ENCODE measurements at places on chromosomes 2 and 18.

- DNase-seq = no peak
Observed at GRCh38 chr18:35822413-35822812, 150.1 kb upstream of the RMP24 start.

- DNase-seq = no peak
Observed at GRCh38 chr18:57426187-57426586, 9.0 kb upstream of the ONECUT2 start.

DNA sequence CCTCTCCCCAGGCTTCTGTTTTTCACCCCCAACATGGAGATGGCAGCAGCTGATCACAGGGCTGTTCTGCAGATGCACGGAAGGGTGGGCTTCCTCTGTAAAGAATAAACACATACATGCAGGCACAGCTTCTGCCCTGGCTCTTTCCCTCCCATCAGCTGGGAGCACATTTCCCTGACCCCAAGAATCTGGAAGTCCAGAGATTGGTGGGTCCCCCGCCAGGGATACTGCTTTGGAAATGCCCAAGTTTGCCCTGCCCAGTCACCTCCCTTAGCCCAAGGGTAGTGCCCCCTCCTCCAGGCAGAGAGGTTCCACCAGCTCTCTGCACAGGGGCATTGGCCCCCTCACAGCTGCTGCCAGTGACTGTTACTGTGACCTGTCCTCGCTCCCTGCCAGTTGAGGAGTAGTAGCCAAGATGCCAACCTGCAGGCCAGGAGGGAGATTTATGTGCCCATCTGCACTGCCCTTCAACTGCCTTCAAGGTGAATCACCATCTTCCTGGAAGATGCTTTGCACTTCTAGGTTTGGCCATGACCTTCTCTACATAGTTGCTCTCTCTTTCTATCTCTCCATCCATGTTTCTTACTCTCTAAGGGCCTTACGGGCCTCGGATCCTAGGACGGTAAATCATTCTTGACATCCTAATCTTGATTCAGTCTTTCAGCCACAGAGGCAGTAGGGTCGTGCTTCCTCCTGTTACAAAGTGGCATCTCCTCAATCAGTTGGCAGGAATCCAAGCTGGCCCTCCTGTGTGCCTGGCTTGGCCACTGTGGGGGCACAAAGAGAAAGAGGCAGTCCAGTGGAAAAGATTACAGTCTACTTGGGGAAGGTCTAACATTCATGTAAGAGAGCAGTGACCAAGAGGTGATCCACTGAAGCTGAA lies 121.8 kb downstream of the CTIF start:
- no peak for DNase-seq

DNA sequence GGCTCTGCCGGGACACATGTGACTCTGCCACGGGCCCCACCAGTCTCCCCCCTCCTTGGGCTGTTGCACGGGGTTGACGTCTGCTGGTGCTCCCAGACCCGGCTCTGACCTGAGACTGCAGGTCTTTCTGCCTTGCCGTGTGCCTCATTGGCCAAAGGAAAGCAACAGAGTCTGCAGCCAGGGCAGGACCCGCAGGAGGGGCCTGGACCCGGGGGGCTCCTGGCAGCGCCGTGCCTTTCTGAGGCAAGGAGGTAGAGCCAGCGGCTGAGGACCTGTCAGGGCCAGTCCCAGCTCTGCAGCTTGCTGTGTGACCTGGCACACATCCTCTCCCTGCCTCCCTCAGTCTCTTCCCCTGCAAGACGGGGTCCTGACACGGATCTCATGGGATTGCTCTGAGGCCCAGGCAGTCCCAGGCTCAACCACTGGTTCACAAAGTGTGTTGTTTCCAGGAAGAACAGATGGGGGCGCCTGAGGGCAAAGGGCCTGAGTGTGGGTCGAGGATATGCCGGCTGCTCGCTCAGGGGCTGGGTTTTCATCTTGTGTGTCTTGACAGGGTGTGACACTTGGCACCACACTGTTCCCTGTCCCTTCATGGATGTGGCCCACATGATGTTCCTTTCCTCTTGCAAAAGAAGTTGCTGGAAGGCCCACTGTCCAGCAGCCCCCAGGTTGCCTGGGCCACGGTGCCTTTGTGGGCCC lies 9.0 kb downstream of the CAPN10 start:
- DNase-seq = peak; percentile 62

DNA sequence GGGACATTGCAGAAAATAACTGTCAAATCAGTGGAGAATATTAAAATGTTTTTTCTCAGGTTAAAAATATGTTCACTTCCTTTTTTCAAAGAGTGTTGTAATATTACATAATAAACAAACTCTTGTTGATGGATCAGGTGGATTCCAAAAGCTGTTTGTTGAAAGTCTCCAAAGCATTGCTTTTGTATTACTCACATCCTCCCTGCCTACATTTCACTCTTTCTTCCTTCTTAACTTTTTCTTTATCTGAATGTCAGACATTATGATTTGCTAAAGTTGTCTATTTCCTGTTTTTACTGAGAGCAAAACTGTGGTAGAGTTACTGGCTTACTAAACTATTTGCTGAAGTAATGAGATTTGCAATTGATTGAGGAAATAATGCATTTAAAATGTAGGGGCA lies 92.1 kb downstream of the CDH19 start:
- no peak for DNase-seq

DNA sequence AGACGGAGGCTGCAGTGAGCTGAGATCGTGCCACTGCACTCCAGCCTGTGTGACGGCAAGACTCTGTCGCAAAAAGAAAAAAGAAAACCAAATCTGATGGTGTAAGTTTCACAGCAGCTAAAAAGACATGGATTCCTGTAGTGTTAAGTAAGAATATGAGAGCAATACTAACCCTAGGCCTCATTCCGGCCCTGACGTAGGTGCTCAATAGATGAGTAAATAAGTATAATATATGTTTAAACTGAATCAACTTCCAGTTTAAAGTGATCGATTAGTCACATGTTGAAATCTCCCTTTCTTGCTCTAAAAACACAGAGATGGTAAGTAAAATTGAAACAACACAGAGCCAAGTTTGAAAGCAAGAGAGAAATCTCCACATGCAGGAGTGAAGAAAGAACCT lies 8.0 kb downstream of the ME2 start:
- DNase-seq = no peak

DNA sequence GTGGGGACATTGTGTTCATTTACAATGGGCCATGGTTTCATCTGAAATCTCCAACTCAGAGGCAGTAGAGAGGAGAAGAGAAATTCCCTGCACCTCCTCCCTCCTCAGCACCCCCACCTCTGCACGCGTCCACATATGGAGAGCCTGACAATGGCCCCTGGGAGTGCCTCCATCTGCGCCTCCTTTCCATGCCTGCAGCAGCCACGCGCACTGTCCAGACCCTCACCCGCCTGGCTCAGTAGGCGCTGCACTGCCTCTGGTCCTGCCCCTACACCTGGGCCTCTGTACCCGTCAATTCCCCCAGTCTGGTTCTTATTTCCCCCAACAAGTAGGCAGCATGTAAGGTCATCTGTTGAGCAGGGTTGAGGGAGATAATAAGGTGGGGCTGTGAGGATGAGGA lies 23.8 kb downstream of the MPHOSPH10 start:
- DNase-seq = no peak

GRCh38 chr2:96082211-96083063 lies 33.9 kb downstream of the ADRA2B start:
- DNase-seq = peak; percentile 18

GRCh38 chr2:56763683-56764082 lies 579.9 kb downstream of the CCDC85A start:
- no peak for DNase-seq

- no peak for DNase-seq
Observed at GRCh38 chr2:19543663-19544383, 185.4 kb upstream of the OSR1 start.

- no peak for DNase-seq
Observed at GRCh38 chr2:70397186-70397585, 95.3 kb upstream of the FAM136A start.

GRCh38 chr2:7672027-7672684 lies 754.9 kb downstream of the RNF144A start:
- DNase-seq = peak; percentile 81

DNA sequence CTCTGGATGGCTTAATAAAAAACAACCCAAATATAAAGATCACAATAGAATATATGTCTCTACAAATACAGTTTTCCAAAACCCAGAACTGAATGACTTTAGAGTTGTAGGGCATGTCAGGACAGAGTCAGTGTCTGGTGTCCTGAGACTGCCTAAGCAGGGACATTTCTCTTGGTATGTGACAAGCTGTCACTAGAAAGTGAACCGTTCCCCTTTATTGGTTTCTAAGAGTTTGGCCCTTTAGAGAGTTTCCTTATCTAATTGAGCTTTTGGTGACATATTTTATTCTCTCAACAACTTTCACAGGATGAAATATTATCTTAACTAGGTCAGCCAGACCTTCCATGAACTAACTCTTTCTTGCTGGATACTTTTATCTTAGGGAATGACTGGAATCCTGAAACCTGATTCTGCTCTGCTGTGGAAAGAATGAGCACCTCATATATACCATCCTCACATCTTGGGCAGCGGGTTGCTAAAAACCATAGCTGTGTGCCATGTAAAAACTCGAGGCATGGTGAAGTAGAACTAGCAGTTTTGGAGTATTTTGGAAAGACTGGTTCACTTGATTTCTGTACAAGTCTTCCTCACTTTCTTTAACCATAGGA lies 54.8 kb downstream of the CAVIN2 start:
- DNase-seq = no peak

GRCh38 chr2:154132827-154133226 lies 261.1 kb downstream of the GALNT13 start:
- no peak for DNase-seq

GRCh38 chr2:231388725-231389346 lies 6.7 kb upstream of the B3GNT7 start:
- DNase-seq = no peak

- no peak for DNase-seq
Observed at GRCh38 chr2:83113953-83114352, 1345.1 kb downstream of the SUCLG1 start.

- no peak for DNase-seq
Observed at GRCh38 chr2:65634304-65634703, 201.9 kb upstream of the SPRED2 start.

GRCh38 chr2:152369176-152369860 lies 34.3 kb downstream of the FMNL2 start:
- DNase-seq = no peak

DNA sequence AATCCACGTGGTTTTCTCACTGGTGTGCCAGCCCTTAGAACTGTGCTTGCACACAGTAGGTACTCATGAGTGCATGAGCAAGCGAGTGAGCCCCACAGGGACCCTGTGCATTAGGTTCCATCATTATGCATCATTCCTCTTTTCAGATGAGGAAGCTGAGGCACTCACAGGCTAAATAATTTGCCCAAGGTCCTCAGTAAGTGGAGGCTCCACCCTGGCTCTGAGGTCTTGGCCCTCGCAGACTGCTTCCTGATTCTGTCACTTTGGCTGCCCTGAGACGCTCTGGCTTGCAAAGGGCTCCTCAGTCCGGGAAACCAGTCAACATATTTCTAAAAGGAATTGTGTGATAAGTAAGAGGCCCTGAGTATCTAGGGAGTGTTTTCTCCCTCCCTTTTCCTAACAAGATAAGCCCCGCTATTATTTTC lies 71.7 kb downstream of the IL1R2 start:
- DNase-seq = no peak

GRCh38 chr2:236057375-236057774 lies 110.8 kb downstream of the GBX2 start:
- DNase-seq = no peak

GRCh38 chr2:20267529-20267928 lies 42.6 kb upstream of the SDC1 start:
- DNase-seq = no peak

GRCh38 chr2:21800356-21800755 lies 676.6 kb downstream of the TDRD15 start:
- no peak for DNase-seq

DNA sequence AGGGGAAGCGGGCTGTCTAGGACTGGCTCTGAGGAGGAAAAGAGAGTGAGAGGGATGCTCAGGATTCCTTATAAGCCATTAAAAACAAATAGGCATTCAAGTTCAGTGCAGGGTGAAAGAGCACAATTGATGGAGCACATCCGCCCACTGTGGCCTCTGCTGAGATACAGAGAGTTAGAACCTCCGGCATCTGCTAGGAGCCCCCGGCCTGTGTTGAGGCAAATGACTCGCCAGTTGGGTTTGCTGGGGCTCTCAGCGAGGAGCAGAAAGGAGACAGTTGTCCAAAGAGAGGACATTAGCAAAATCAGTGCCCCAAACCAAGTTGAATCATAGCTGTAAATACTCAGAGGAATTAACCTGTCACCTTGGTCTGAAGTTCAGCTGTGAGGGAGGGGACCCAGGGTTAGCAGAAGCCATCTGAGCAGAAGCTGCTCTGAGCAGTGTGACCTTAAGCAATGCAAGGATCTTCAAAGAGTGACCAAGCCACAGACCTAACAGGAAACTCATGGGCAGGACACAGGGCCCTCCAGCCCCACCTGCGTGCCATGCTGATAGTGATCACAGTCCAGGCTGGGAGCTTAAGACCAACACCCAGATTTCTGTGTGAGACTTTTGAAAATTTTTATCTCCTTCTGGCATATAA lies 23.3 kb upstream of the IL18RAP start:
- DNase-seq = no peak

GRCh38 chr2:169034256-169034655 lies 3.1 kb upstream of the ABCB11 start:
- no peak for DNase-seq

- DNase-seq = no peak
Observed at GRCh38 chr18:40902436-40902835, 1052.6 kb upstream of the PIK3C3 start.

- DNase-seq = no peak
Observed at GRCh38 chr2:178363252-178363651, 87.7 kb downstream of the PRKRA start.

- no peak for DNase-seq
Observed at GRCh38 chr2:154709215-154709614, 10.7 kb downstream of the KCNJ3 start.

DNA sequence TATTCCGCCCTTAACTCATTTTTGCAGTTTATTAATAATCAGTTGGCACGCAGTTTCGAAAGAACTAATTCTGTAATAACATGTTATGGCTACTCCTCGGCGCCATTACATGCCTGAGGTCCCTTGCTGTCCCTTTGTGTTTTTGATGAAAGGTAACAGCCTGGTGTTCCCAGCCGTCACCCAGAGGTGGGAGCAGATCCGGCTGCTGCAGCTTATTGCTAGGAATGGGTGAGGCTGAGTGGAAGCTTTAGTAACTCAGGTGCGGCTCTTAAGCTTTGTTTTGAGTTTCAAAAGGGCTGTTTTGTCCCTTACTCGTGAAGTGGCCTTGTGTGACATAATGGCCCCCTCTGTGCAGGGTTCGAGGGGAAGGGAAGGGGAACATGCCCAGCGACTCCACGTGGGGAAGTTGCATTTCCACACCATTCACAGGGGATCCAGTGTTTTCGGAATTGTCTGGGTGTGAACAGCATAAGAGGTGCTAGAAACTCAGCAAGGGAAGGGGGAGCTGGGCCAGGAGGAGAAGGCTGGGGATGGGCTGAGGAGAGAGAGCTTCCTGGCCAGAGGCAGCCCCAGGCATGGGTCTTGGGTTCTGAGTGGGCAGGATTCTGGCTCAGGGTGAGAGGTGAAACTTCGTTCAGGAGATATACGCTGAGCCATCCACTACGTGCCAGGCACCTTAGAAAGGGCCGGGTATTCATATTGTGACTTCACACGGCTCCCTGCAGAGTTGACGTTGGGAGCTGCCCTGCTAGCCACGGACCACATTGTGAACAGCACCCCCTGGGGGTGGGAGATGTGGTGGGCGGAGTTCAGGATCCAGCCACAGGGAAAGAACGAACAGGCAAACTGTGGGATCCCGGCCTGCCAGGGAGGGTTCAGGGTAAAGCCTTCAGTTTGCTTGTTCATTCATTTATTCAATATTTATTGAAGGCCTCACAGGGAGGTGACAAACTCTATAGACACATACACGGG lies 84.4 kb downstream of the TGOLN2 start:
- peak; percentile 47 for DNase-seq
